Substantia nigra (tissue), 51 donors: ENCODE measurements at places on chromosomes 1 and 21.

DNA sequence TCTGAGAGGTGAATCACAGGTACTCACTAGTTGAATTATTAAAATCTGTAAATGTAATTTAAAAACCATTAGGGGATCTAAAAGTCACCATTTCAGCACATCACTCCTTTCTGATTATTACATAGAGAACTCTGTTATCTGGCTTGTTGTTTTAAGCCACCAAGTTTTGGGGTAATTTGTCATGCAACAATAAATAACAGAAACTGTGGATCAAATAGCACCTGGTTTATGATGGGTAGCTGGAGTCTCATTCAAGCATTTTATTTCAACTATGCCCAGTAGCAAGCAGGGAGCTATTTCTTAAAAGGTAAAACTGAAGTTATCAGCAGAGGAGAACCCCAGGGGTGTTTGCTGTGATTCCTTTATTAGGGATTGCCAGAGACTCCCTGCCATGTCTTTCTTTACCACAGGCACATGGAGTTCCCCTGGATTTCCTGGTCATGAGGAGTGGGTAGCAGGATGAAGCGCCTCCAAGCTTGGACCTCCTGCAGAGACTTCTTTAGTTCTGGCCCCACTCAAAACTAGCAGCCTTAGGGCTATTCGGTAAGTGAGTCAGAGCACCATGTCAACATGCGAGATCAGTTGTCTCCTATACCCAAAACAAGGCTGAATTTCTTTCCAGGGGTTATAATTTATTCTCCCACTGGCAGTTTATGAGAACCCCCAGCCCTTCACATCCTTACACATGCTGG, 179.2 kb downstream of the GIPC2 start:
- DNase-seq, result no peak

DNA sequence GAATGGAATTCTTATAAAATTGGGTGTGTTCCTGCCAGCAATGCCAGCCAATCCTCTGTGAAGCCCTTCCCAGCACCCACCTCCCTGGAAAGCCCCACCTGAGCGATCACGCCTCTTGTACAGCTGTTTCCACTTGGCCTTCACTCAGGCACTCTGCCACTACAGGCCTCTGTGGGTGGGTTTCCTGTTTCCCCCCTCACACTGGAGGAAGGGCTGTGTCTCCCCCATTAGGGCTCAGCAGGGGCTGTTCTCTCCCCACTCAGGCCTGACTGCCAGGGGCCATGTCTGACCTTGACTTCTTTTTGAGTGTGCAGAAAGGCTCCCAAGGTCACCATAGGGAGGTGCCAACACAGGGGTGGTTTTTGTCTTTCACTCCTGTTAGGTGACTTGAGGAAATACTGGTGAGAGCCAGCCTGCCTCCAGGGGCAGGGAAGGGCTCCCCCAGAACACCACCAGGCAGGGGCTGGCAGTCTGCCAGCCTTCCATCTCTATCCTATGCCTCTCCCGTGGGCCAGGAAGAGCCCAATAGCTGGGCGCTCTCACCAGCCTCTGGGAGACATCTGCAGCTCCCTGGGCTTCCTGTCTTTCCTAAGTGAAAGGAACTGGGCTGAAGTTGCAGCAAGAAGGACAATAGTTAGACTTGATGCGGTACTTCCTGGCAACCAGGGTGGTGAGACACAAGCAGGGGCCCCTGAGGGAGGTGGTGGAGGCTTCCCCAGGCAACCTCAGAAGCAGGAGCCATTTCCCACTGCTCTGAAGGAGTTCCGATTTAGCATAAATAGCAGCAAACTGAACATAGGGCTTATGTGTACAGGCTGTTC, 49.1 kb downstream of the ELK4 start:
- no peak for DNase-seq

GRCh38 chr1:38059635-38060250, 13.2 kb upstream of the POU3F1 start:
- DNase-seq, result no peak

DNA sequence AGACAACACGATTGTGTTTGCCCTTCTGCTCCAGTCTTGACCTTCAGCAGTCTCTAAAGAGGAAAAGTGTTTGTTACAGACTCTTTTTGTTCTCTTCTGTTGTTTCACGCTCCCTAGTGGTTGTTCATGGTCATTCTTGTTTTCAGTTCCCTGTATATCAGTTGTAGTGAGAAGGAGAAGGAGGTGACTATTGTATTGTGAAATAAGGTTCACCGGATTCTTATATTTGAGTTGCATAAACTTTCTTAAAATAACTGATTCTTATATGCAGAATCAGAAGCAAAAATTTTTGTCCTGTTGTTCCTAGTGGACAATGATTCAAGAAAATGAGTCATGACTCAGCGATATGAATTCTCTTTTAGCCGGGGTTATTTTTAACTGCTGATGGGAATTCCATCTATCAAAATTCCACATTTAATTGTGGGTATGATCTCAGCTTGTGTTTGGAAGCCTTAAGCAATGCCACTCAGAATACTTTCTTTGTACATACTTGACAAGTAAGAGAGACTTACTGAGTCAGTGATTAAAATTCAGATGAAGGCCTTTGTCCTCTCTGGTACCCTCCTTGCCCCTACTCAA, 152.2 kb downstream of the CLEC20A start:
- no peak for DNase-seq

GRCh38 chr1:177800400-177801088, 169.3 kb downstream of the SEC16B start:
- no peak for DNase-seq

DNA sequence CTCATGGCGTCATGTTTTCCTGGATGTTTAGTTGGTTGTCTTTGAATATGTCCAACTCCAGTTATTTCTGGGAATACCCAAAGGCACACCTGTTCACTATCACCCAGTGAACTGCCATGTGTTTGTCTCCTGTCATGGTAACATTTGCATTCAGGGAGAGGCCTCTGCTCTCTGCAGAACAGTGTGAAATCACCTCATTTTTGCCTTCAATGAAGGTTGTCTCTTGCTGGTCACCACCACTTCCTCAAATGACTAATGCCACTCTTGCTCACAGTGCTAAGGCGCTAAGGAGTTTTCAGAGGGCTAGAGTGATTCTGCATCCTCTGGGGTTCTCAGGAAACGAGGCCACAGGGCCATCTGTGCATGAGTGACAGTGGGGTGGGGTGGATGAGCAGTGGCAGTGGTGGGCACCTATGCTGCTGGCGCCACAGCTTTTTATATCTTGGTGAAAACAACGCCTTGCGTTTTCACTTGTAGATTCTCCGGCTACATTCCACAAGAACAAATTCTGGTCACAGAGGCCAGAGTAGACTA, 60.0 kb upstream of the ATP5PO start:
- DNase-seq, result no peak
